ENCODE measurements at places on chromosomes 7 and 10.
A peak's percentile ranks its signal among the peaks of the same experiment; 100 is the strongest.

GRCh38 chr10:60029475-60029874 lies 123.1 kb upstream of the CCDC6 start:
- no peak for DNase-seq

DNA sequence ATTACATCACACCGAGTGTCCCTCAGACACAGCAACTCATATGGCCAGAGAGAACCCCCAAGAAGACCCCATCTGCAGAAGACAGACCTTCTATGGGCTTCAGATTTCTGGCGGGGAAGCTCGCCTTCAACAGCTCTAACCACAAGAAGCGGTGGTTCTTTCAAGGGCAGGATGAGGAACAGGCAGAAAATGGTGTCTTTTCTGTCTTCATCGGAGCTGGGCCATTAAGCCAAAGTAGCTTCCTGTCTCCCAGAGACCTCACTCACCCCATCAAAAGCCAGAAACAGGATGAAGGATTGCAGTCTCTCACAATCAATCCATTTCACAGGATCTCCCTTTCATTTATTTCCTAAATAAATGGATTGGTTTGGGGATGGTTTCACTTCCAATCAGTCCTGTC lies 149.1 kb downstream of the HERPUD2 start:
- no peak for DNase-seq

GRCh38 chr7:105652359-105652993 lies 71.2 kb upstream of the EFCAB10 start:
- DNase-seq, result peak; percentile 42

DNA sequence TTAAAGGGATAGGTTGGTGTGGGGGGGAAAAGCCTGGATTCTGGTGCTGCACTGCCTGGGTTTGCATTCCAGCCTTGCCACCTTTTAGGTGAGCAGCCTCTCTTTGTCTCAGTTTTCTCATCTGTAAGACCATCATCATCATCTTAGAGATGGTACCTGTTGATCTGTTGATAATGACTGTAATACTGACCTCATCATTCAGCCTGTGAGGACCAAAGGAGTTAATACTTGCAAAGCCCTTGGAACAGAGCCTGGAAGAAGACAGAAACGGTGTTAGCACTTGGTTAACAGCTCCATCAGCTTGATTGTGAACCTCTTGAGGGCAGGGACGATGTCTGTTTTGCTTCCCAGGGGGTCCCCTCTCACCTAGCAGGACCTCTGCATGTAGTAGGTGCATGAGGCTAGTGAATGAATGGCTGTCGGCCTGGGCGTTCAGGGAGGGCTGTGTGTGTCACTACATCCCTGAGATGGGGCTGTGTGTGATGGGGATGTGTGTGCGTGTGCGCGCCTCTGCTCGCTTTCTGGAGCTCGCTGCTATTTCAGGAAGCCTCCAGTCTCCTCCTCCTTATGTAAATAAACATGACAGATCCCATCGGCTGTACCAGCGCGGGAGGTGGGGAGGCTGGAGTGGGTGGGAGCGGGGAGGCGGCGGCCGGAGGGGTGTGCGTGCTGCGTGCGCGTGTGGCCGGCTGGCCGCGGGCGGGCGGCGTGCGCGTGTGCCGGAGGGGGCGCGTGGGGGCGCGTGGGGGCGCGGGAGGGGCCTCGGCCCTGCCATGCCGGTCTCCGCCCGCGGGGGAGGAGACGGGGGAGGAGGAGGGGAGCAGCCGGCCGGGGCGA lies 61.2 kb downstream of the NEURL1 start:
- no peak for DNase-seq

- DNase-seq, result no peak
Measured at GRCh38 chr7:158278745-158279320, 308.8 kb downstream of the PTPRN2 start.

GRCh38 chr7:135490783-135491182 lies 19.1 kb downstream of the CNOT4 start:
- DNase-seq, result no peak

GRCh38 chr7:15709978-15710377 lies 23.5 kb upstream of the MEOX2 start:
- DNase-seq, result no peak

DNA sequence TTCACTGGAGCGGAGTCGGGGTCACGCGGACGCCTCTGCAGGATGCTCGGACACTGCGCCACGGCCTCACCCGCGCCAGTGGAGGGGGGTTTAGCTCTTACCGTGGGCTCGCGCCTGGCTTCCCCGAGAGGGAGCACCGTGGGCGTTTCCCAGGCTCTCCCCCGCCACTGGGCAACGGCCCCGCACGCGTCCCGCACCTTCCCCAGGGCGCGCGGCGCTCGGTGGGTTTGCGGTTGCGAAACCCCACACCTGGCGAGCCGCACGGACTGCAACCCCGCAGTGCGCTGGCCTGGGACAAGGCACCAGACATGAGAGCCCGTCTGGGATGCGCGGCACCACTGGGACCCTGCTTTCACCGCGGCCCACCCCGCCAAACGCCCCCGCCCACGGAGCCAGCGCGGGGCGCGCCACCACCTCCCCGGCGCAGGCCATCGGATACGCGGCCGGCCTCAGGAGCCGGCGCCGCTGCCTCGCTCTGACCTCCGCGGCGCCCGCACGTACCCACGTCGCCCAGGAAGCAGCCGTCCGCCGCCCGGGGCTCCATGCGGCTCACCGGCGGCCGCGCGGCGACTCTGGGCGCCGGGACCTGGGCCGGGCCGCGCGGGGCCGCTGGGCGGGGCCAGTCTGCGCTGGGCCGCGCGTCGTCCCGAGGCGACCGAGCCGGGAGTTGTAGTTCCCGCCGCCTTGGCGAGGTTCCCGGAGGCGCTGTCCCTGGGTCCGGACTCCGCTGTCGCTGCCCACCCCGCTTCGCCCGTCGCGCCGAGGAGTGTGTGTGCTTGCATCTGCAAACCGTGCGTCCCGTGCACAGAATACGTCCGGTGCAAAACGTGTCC lies at the start of gene ASB13:
ASB13 (minus strand) TSS at position 588 of the 833 bp plus-strand sequence; CDS start at position 544, 44 bp downstream.
- DNase-seq, result peak; percentile 20

- DNase-seq, result no peak
Measured at GRCh38 chr7:136064081-136064480, 86.9 kb upstream of the MTPN start.

DNA sequence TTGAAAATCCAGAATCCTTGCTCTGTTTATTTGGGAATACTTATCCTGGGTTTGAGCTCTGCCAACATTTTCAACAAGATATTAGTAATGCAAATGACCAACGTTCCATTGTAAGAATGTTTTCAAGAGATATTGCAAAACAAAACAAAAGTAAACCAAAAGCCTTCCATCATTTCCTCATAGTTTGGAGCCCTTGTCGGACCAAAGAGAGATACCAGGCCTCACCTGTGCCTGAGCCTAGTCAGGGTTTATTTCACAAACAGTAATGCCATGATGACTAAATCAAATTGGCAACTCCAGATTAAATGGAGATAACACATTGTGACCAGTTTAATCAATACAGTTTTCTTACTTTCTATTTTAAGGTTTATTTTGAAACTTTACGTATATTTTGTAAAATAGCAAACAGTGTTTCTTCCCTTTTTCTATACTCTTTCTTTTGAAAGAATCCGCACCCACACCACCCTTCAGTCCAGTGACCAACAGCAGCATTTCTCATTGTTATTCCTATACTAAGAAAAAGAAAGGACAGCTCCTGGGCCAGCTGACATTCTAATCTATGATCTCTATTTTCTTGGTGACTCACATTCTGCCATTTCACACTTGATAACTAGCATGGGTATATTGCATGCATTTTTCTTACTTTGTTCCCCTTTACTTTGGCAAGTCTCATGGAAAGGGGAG lies 168.5 kb upstream of the MEOX2 start:
- no peak for DNase-seq

DNA sequence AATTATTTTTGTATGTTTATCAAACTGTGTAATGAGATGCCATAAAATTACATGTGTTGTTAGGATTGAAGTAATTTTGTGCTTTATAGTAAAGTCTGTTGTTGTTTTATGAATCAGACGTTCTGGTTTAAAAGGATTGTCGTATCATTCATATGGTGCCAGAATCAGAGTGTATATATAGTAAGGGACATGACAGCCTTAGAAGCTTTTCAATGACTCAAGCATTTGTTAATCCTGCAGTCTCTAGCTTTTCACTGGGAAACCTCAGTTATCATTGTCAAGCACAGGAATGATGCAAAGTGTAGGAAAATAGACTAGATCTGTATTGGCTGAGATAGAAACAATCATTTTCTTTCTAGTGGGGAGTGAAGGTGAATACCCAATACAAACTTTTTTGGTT lies 57.5 kb downstream of the TRRAP start:
- DNase-seq, result no peak

GRCh38 chr7:128404143-128404681 lies 5.6 kb downstream of the IMPDH1 start:
- no peak for DNase-seq

DNA sequence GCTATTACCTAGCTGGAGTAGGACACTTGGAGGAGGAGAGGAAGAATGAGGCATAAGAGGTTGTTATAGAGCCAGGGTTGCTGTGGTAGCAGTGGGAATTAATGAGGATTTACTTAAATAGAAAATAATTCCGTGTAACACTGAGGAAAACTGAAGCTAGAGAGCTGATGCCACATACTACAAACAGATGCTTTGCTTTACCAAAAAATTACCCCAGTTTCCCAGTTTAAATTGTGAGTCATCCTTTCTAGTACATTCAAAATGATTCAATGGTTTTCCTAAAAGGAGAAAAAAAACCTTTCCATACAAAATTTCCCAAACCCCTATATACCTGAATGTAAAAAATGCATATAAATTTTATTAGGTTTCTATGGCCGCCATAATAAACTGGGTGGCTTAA lies 58.3 kb downstream of the ZNF518A start:
- no peak for DNase-seq

GRCh38 chr7:136900005-136900404 lies 31.6 kb downstream of the CHRM2 start:
- no peak for DNase-seq

GRCh38 chr7:158682456-158682855 lies 22.1 kb downstream of the NCAPG2 start:
- DNase-seq, result no peak

GRCh38 chr10:77768039-77768438 lies 130.4 kb upstream of the KCNMA1 start:
- DNase-seq, result no peak

- DNase-seq, result no peak
Measured at GRCh38 chr7:43508461-43508860, 74.4 kb upstream of the STK17A start.

GRCh38 chr7:120185940-120186682 lies 86.9 kb upstream of the KCND2 start:
- DNase-seq, result no peak

GRCh38 chr7:91378131-91378530 lies 113.9 kb downstream of the FZD1 start:
- no peak for DNase-seq

DNA sequence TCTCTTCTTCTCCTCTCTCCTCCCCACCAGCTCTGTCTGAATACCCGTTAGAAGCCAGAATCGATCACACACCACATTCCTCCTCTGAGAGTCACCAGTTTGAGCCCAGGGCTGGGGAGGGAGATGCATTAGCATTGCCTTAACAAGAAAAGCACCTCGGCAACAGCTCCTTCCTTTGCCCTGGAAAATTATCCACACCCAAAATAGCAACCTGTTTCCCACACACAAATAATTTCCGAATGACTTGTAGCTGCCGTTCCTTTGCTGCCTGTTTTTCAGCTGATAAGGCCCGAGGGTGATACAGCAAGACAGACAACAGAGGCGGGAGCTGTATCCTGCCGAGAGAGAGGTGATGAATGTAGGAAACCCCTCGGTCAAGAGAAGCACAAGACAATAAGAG lies 91.3 kb downstream of the CPXM2 start:
- DNase-seq, result no peak

GRCh38 chr7:93046641-93047040 lies 71.1 kb downstream of the SAMD9 start:
- no peak for DNase-seq

DNA sequence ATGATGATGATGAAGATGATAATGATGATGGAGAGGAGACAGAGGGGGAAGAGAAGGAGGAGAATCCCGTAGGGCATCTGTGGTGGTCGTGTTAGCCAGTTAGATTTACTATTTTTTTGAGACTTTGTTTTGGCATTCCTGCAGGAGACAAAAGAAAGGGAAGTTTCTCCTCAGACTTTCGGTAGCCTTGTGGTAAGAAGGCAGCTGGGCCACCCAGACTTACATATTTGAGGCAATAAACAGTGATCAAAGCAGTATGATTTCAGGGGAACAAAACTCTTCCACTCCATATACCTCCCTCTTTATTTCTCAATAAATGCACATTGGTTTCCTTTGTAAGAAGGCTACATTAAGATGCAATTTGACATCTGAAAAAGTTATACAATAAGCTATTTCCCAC lies 32.4 kb upstream of the BICC1 start:
- no peak for DNase-seq

- DNase-seq, result no peak
Measured at GRCh38 chr7:99089914-99090629, 53.8 kb downstream of the SMURF1 start.

DNA sequence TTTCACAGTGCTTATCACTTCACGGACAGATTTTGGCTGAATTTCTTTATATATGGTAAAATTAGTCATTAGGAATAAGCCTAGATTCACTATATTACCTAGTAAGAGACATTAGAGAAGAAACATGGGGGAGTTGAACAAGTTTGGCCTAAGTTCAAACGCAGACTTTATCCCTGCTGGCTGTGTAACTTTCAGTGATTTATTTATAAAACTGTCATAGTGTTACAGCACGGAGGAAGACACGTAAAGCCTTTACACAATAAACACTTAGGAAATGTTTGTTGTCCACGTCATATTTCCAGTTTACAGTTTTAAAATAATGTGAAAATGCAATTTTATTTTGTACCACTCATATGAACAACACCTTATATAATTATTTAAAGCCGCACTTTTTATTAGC lies 661.5 kb downstream of the MAGI2 start:
- no peak for DNase-seq

DNA sequence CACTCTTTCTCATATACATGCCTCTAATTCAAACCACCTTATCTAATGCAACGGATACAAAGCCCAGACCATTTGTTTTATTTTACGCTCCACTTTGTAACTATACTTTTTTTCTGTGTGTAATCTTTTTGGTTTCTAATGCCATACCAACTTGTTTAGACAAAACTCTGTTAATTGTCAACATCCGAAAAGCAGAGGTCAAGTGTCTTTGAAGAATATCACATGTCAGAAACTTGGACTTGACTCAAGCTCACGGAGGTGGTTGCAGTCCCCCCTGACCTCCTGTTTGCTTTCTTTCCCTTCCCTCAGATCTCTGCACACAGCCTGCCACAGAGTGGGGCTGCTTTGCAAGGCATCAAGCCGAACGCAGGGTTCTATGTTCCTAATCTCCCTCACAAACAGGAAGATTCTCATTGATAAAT lies 698.9 kb downstream of the PARD3 start:
- DNase-seq, result no peak

DNA sequence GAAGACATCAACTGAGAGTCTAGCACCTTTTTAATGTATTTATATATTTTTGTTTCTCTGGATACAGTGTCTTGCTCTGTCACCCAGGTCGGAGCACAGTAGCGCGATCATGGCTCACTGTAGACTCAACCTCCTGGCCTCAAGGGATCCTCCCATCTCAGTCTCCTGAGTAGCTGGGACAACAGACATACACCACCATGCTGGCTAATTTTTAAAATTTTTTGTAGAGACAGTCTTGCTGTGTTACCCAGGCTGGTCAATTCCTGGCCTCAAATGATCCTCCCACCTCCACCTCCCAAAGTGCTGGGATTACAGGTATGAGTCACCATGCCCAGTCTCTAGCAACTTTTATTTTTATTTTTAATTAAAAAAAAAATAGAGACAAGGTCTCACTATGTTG lies 51.4 kb upstream of the ANLN start:
- DNase-seq, result no peak

GRCh38 chr10:112832361-112832878 lies 117.6 kb upstream of the TCF7L2 start:
- DNase-seq, result no peak

Data from activated T-helper 1 cell treated with Interleukin-2 at 50 U/mL for 16 hours (primary cell).